ENCODE measurements at places on chromosomes 11 and 22. TPM values are rescaled to one million over a fixed set of nuclear protein-coding genes. Genes with fewer than 3 reads are reported as not detected.

CSF2RB gene
- 1.5 TPM for total RNA-seq

DBX1 gene
- total RNA-seq: not detected

CNTN5 gene
- total RNA-seq: not detected

HEPHL1 gene
- total RNA-seq: under 0.01 TPM

OR6A2 gene
- 0.79 TPM for total RNA-seq

GRM5 gene
- not detected for total RNA-seq

ZP1 gene
- not detected for total RNA-seq

KCNK7 gene
- 15.6 TPM for total RNA-seq

ART1 gene
- total RNA-seq: not detected

CARNS1 gene
- total RNA-seq: 0.76 TPM

OR5A1 gene
- total RNA-seq: not detected

DNA sequence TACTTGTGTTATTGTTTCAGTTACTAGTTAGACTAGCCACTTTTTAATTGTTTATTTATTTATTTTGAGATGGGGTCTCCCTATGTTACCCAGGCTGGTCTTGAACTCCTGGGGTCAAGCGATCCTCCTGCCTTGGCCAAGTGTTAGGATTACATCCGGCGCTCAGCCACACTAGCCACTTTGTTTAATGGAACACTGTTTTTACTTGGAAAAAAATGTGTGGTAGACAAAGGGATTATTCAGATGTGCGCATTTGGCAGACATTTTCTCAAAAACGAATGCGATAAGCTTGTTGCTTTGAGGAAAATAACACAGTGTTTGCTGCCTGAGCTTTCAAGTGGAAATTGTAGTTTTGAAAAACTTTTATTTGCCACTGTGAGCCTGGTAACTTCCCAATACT, 51.0 kb downstream of the CTNND1 start:
- no peak for DNase-seq

- DNase-seq: no peak
Observed at GRCh38 chr11:122069707-122070360, 46.2 kb downstream of the BLID start.

- DNase-seq: no peak
Observed at GRCh38 chr11:61860054-61860903, 31.1 kb downstream of the FADS3 start.

DNA sequence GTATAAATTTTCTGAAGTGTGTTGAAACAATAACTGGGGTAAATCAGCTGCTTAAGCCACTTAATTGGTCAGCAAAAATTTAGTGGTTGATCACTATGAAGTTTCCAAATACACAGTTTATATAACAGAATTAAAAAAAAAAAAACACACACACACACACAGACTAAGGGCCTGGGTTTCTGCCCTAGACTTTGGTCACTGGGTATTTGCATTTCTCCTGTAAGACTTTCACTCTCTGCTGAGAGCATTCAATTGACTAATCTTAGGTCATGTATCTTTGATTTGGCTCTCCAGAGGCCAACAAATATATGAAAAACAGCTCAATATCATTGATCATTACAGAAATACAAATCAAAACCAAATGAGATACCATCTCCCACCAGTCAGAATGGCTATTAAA, 214.3 kb downstream of the KCNA4 start:
- DNase-seq: no peak

- DNase-seq: no peak
Observed at GRCh38 chr22:45482169-45482568, 20.5 kb upstream of the FBLN1 start.

DNA sequence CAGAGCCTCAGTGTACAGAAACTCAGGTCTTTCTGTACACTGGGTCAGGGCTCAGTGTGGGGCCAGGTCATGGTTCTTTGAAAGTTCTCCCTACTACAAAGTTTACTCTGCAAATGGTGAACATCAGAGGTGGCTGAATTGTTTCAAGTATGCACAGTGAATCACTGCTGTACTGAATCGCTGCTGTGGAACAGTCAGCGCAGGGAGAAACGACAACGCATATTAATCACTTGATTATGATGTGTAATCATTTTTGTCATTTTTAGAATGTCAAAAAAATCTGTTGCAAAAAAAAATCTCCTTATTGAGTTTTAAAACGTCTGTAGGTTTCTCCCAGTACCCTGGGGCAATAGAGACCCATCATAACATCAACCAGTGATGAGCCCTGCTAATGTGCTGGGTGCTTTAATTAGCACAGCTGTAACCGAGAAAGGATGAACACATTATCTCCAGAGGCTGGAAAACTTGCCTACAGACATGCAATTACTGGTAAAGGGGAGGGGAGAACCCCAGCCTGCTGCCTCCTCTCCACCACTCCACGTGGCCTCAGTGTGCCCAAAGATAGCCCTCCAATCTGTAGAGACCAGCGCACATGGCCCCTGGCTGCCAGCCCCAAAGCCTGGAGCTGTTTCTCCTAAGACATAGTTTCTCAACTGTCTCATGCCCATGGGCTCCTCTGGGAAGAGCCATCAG, 12.8 kb downstream of the ARRB1 start:
- DNase-seq: no peak

DNA sequence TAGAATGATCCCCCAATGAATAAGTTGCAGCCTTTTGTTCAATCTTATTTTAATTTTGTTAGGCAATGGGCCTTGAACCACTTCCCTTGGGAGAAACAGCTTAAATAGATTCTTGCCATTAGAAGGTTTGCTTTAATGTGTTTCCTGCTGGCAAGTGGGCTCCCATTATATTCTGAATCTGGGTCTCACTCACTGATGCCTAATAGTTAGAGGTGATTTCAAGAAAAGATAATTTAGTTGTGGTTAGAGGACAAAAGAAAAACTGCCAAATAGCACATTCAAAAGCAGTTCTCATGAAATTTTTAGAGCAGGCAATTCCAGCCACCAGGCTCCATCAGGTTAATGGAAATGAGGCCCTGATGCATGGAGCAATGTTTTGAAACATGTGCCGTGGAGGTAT, 362.6 kb upstream of the CHORDC1 start:
- no peak for DNase-seq

GRCh38 chr11:112421879-112422278, 161.2 kb upstream of the PLET1 start:
- DNase-seq: no peak

DNA sequence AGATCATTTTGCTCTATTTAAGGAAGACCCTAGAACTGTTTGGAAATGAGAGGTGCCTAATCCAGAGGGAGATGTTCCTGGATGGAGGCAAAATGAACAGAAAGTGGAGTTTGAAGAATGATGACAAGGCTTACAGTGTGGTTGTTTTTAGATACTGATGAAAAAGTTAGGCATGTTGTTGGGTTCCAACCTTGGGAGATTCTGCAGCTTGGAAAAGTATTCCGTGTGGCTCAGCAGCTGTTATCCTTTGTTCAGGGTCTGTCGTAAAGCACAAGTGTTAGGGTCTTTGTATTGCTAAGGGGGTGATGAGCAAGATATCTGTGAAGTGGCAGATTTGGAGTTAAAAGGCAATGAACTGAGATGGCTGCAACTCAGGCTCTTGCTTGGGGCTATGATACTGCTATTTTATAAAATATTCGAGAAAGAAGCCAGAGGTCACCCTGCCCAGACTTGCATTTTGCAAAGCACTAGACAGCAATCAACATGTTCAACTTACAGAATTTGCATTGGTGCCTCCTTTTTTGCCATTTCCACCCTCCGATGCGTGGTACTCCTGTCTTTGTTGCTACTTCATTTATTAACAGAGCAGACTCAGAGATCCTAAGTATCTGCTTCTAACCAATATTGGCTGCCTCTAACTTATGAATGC, 45.3 kb upstream of the POGLUT3 start:
- DNase-seq: no peak

DNA sequence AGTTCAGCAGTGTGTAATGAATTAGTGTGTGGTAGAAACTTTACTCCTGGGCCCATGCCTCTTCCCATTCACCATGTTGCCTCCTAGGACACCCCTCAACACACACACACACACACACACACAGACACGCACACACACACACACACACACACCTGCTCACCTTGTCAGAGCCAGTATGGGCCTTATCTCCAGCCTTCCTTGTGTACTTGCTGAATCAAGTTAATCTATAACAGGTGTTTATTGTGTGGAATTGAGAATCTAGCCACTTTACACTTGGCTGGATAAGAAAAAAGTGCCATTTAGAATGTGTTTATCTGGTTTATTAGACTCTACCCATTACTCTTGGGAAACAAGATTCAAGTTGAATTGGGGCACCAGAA, 14.5 kb upstream of the ZDHHC13 start:
- DNase-seq: no peak

DNA sequence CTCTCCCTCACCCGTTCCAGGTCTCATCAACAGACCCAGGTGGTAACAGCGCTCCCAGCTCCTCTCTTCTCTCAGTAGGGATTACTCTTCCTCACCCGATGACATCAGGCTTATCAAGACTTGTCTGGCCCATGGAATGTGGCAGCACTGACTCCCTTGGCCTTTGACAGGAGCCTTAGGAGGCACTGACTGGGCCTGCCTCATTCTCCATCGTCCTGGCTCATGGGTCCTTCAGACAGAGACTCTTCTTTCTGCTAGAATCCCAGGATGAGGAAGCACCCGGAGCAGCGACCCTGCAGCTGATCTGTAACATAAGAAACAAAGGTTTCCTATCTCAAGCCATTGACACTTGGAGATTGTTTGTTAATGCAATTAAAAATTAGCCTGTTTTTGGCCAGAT, 1063.6 kb downstream of the TBC1D22A start:
- DNase-seq: no peak

DNA sequence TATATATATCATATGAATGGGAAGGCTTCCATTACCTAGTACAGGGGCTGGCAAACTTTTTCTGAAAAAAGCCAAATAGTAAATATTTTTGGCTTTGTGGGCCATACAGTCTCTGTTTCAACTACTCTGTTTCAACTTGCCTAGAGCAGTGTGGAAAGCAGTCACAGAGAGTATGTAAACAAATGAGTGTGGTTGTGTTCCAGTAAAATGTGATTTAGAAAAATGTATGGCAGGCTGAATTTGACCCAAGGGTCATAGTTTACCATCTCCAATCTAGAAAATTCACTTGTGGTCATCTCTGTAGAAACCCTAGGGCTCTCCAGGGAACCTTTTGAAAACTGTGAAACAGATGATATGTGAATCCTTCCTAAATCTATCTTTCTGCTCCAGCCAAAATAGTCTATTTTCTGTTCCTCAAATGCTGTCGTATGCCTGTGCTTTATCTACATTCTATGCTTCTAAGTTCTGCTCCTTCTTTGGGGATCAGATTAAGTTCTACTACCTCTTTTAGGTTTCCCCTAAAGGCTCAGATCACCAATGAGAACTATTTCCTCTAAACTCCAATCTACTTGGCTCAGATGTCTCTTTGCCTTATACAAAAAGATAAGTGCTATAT, 356.2 kb downstream of the METTL15 start:
- DNase-seq: no peak

GRCh38 chr11:5229356-5229755, 2.5 kb upstream of the HBB start:
- no peak for DNase-seq

- DNase-seq: no peak
Observed at GRCh38 chr11:68641880-68642279, 42.5 kb upstream of the GAL start.

DNA sequence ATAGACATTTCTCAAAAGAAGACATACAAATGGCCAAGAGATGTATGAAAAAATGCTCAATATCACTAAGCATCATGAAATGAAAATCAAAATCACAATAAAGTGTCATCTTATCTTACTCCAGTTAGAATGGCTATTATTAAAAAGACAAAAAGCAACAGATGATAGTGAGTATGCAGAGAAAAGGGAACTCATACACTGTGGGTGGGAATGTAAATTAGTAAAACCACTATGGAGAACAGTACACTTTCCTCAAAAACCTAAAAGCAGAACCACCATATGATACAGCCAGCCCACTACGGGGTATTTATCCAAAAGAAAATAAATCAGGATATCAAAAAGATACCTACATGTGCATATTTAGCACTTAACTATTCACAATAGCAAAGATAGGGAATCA, 700.0 kb upstream of the ANO5 start:
- DNase-seq: no peak

- DNase-seq: no peak
Observed at GRCh38 chr11:117146521-117146920, 2.4 kb downstream of the PAFAH1B2 start.

- DNase-seq: no peak
Observed at GRCh38 chr11:6413791-6414201, 5.1 kb downstream of the APBB1 start.

GRCh38 chr11:128550261-128550821, 37.0 kb downstream of the ETS1 start:
- DNase-seq: no peak

DNA sequence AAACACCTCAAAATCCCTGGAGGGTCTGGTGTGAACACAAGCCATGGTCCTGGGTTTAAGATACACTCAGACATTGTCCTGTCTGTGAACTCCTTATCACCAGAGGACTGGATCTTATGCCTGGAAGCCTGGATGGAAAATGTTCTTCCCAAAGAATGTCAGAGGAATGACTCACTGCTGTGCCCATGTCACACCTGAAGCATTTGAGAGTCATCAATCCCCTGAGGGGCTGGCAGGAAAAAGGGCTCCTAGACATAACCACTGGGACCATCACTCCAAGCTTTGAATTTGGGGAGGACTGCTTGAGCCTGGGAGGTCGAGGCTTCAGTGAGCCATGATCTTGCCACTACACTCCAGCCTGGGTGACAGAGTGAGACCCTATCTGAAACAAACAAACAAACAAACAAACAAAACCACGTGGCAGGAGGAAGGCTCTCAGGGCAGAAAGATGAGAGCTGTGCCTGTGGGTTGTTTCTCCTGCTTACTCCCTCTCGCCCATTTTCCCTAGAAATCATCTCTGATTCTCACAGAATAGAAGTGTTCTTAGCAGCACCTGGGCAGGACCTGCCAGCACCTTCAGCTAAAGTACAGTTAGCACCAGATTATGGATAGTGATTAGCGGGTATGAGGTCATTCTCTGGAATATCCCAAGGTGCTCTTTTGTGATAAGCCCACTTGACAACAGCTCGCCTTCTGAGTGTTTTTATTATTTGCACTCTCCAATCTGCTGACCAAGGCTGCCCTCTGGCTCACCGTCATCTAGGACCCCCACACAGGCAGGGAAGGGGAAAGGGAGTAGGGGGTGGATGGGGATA, 11.9 kb upstream of the PRG2 start:
- DNase-seq: no peak

GRCh38 chr11:92267968-92268367, 43.4 kb downstream of the FAT3 start:
- DNase-seq: no peak

DNA sequence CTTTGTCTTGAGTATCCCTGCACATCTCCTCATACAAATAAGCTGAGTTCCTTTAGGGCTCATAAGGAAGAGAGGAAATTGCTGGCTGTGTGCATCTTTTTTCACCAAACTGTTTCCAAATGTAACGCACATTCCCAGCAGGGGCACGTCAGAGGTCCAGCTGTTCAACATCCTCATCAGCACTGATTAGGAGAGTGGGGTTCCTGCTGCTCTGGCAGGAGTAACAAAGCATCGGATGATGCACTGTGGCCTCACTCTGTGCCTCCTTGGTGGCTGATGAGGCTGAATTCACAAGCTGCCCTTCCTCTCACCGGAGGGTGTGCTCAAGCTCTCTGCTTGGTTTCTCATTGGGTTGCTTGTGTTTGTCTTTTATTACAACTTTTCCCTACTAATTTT, 35.5 kb upstream of the SLC25A1 start:
- DNase-seq: no peak
